ENCODE measurements at places on chromosomes 13 and 19. TPM values are rescaled to one million over a fixed set of nuclear protein-coding genes. Genes with fewer than 3 reads are reported as not detected.

MEIOSIN gene
- not detected for total RNA-seq

EHD2 gene
- total RNA-seq: 97.5 TPM

- no peak for DNase-seq
Measured at GRCh38 chr13:95269756-95270155, 31.5 kb downstream of the ABCC4 start.

- DNase-seq: no peak
Measured at GRCh38 chr19:38649305-38650171, 2.1 kb downstream of the ACTN4 start.

C1QTNF9B gene
- not detected for total RNA-seq

- no peak for DNase-seq
Measured at GRCh38 chr13:98443329-98443728, 133.6 kb downstream of the STK24 start.
